Smooth muscle cell of the pulmonary artery (primary cell): ENCODE measurements at places on chromosomes 6 and 20. TPM values are rescaled to one million over a fixed set of nuclear protein-coding genes. Genes with fewer than 3 reads are reported as not detected.

The C2 gene
- 1.7 and 4.7 TPM in 2 replicates for total RNA-seq

The PRDM13 gene
- total RNA-seq: 0.07 TPM in 1 of 2 replicates, not detected in the other

The ID1 gene
- 54.3 and 178 TPM in 2 replicates for total RNA-seq

The OR12D3 gene
- not detected in 2 replicates for total RNA-seq

The KIF13A gene
- 88.7 and 91.5 TPM in 2 replicates for total RNA-seq

The SLC35F1 gene
- 0.07 TPM in 1 of 2 replicates, not detected in the other for total RNA-seq

The RSPO3 gene
- 1.7 and 8.0 TPM in 2 replicates for total RNA-seq

The BMP5 gene
- total RNA-seq: 0.03 and 1.8 TPM in 2 replicates

The IYD gene
- total RNA-seq: under 0.01 TPM in 1 of 2 replicates, not detected in the other

The THEMIS gene
- total RNA-seq: under 0.01 TPM in 1 of 2 replicates, not detected in the other

The APCDD1L gene
- total RNA-seq: 28.7 and 173 TPM in 2 replicates

The BCAS1 gene
- not detected in 2 replicates for total RNA-seq
